Epithelial cell of esophagus (primary cell): ENCODE measurements at places on chromosomes 7 and 10.
A peak's percentile ranks its signal among the peaks of the same experiment; 100 is the strongest.

DNA sequence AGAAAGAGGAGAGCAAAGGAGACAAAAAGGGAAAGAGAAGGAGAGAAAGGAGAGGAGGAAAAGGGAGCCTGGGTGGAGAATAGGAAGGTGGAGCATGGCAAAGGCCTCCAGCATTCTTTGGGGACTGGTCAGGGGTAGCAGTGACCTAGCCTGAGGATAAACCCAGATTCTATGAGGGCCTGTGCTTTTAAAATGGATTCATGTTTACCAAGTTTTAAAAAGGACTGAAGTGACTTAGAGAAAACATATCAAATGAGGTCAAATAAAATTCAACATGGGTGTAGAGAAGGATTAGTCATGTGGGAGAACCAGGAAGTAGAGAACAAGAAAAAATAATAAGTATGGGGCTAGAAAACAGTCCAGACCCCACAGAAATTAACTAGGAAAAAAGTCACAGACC, 20.7 kb downstream of the CREB3L2 start:
- DNase-seq, result no peak

GRCh38 chr7:17677408-17677807, 262.9 kb downstream of the SNX13 start:
- peak; percentile 46 for DNase-seq

DNA sequence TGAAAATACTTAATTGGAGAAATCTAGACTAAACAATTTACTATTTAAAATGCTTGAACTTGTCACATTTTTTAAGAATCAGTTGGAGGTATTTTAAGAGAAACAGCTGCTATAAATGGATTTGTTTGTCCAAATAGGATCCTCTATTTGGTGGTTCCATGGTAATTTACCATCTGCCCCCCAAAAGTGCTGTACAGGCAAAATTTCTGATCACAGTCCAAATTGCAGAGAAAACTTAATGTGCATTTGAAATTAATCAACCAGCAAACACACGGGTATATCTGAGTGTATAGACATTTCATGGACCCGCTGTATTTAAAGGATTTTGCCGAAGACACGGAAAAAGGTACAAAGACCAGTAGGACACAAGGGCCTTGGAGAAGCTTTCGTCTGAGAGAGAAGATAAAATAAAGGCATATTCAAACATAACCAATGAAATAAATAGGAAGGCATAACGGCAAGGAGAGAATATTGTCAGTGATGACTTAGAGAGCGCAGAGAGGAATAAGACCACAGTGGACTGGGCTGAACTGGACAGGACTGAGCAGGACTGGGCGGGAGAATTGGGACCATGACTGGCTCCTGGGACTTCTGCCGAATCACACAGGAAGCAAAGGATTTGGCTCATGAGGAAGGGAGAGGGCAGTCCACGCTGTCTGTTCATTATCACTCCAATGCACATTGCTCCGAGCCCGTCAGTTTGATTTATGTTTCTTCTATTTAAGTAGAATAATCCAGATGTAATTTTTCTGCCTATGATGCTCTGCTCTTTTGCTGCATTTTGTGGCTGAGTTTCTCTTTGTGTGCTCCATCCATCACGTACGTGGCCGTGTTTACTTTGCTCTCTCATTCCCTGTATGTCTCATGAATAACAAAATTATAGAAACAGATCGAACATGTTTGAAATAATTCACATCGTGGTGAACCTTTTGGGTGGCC, 112.8 kb downstream of the PRLHR start:
- DNase-seq, result no peak

DNA sequence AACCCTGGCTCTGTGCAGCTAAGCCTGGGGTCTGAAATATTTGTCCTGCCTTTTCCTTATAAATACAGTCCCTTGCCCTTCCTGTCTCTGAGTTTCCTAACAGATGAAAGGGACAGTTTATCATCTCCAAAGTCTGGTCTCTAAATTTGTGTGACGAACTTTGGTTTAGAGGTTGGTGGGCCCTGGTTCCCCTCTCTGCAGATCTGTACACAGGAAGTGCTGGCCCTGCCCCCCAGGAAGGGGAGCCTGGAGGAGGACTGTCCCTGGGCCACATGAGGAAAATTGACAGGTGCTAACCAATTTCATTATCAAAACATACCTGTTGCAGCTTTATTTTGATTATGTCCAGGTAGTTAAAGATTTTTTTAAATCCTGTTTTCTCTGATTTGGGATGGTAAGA, 34.5 kb downstream of the PPP2R2D start:
- no peak for DNase-seq

DNA sequence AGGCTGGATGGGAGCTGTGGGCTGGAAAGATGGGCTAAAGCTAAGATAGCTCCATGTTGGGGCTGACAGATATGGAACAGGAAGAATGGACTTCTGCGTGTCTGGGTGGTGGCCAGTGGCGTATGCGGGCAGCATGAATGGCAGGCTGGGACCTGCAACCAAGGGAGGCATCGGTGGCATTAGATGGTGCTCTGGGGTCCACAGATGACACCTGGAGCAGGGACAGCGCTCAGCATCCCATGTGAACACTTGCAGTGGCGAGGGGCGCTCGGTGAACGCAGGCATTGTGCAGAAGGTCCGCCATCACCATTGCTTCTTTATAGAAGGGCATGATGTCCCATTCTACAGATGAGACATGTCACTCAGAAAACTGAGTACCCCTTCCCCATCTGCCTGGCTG, 21.0 kb upstream of the SMARCD3 start:
- no peak for DNase-seq

- no peak for DNase-seq
Observed at GRCh38 chr7:129115676-129116075, 28.8 kb upstream of the TSPAN33 start.

DNA sequence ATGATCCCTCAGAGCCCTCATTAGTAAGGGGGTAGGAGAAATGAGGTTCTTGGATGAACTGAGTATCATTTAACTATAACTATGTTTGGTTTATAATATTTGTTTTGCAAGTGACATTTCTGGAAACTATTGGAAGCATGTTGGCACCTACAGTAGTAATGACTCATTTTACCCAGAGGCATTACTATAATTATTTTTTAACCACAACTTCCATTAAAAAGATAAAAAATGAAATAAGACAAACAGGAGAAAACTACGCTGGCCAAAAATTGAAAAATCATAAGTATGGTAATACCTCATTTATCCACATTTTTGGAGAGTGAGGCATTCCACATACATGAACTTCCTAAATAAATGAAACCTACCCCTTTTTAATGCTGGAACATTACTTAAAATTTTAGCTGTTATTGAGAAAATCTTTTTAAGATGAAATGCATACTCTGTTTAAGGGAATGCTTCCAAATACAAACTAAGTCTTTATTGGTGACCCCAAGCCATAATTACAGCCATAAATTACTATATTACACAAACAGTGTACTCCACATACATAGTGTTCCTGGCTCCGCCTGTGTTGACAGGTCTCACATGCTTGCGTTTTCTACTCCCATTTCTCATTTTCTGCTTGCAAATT, 84.6 kb upstream of the CAPZA2 start:
- peak; percentile 44 for DNase-seq

- DNase-seq, result peak; percentile 87
Observed at GRCh38 chr10:24428410-24428782, 219.5 kb downstream of the KIAA1217 start.

DNA sequence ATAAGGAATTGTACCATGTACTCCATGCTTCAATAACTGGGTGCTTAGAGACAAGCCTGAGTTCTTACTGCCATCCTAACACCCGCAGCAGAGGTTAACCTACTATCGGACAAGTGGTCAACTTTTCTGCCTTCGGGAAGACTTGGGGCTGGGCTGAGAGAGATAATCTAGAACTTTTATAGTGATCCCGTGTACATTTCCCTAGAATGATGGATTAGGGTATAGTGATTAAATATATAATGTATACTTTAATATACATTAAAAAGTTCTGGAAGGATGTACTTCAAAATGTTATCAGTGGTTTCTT, 12.2 kb upstream of the HNRNPF start:
- no peak for DNase-seq

GRCh38 chr7:136102881-136103280, 125.7 kb upstream of the MTPN start:
- DNase-seq, result peak; percentile 27

DNA sequence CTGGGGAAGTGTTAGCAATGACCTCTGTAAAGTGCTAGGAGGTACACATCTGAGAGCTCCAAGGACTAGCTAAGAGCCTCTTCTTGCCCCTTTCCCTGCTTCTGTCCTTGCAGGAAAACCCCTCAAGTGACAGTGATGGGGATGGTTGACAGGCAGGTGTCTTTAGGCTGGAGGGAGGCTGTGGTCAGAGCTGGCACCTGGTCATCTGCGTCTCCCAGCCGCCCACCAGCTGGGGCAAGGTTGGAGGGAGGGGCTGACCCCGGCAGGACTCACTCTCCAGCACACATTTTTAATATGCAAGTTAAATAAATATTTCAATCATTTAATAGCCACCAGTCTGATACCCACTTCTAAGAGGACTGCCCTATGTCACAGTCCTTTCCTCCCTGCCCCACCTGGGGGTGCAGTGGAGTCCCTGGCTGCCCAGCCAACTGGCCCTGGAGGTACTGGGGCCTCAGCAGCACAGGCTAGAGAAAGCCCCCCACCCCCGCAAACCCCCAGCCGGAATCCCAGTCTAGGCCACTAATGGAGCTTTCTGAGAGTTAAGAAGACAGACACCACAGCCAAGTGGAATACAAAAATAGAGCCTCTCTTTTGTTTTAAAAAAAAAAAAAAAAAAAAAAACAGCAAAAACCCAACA, 6.3 kb downstream of the FGF8 start:
- no peak for DNase-seq

- no peak for DNase-seq
Observed at GRCh38 chr7:155361346-155361680, 63.6 kb downstream of the INSIG1 start.
